ENCODE measurements at places on chromosomes 2 and 18.

DNA sequence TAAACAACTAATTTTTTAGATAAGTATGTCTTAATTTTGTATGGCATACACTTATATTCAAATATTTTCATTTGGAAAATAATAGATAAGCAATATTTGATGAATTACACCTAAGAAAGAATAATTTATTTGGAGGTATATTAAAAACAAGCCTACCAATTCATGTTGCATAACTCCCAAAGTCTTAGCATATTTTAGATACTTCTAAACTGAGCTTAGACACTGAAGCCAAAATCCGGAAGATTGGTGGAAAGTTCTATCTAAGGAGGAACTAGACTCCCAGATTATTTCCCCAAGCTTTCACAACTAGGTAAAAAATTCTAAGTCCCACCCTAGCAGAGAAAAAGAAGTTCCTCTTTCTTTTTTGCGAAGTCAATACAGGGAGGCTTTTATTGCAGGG, 221.0 kb upstream of the MMADHC start:
- DNase-seq, result no peak

GRCh38 chr2:75552222-75552621, 8.5 kb downstream of the EVA1A start:
- DNase-seq, result no peak

- no peak for DNase-seq
Observed at GRCh38 chr2:96860065-96861029, 2.5 kb upstream of the ANKRD39 start.

GRCh38 chr2:147198651-147199171, 646.1 kb upstream of the ACVR2A start:
- no peak for DNase-seq

DNA sequence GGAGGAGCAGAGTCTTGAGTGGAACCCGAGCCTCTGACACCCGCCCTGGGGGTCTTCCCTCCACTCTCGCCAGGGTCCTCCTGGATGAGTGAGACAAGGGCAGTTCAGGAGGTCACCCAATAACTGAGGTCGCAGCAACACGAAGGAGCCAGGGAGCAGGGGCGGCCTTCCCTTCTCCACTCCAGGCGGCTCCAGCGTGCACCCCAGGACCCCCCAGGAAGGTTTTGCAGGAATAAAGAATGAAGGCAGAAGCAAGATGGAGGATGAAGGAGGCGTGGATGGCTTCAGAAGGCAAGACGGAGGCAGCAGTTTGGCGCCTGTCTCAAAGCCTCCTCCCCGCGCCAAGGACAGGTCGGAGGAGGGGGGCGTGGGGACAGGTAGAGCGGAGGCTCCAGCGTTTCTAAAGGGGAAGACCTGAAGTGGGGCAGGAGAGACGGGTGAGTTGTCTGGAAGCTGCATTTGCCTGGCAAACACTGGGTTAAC, 579 bp upstream of the ITM2C start:
- no peak for DNase-seq

DNA sequence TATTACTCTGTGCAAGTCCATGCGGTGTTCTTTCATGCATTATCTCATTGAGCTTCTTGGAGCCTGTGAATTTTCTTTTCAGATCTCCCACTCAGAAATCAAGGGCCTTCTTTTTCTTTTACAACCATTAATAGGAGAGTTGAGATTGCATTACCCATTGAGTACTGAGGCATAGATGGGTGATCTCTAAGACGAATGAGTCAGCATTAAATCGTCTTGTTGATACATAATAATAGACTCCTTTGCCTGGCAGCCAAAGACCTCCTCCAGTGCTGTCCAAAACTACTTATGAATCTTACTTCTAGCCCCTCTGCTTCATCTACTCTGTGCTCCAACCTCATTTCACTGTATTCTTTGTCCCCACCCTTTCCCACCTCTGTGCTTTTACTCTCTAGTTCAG, 180.5 kb downstream of the AGPS start:
- no peak for DNase-seq

- no peak for DNase-seq
Observed at GRCh38 chr18:3121259-3121658, 98.5 kb downstream of the MYOM1 start.

GRCh38 chr2:207352978-207353671, 176.6 kb upstream of the CREB1 start:
- DNase-seq, result no peak

DNA sequence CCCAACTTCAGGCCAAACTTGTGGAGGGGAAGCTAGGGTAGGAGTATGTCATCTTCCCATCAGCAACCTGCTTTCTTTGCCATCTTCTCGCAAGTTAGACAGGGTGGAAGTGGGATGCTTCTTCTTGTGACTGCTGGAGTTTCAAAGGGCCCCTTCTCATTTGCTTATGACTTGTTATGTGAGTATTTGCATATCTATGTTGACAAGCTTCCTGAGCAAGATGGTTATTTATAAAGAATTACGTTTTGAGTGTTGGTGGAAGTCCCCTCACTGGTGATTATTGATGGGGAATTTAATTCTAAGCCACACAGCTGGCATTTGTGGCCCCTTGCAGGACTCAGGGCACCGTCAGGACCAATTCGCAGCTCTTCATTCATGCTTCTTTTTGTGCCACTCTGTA, 791.0 kb downstream of the LRRTM4 start:
- DNase-seq, result no peak

DNA sequence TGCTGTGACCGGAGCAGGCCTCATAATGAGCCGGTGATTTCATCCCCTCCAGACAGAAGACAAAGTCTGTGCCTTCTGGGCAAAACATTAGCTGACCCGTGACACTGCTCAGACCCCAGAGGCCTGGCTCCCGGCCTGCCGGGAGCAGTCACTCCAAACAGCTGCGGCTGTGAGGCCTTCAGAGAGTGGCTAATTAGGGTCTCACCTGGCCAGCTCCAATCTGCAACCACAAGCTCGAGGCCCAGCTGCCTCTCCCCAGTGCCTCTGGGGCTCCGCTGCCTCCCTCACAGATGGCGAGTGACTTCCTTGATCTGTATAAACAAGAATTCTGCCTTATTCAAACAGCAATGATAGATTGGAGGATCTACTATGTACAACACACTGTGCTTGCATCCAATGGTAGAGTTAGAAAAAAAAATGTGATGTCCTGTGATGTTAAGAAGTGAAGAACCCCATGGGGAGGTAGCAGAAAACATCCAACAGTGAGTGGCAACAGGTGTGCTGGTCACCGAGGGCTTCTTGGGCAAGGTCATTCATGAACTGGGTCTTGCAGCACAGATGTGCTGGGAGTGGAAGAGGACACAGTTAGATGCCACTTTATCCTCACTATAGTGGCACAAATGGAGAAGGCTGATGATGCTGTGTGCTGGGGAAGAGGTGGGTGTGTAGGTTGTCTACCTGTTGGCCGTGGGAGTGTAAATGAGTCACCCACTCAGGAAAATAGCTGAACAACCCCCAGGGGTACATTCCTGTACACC, 98.2 kb upstream of the ASAP2 start:
- DNase-seq, result peak; percentile 37

GRCh38 chr2:29097569-29097968, 17.6 kb upstream of the CLIP4 start:
- DNase-seq, result no peak

- no peak for DNase-seq
Observed at GRCh38 chr2:164953279-164953678, 2.0 kb downstream of the SLC38A11 start.

- DNase-seq, result no peak
Observed at GRCh38 chr2:36993841-36994620, 27.7 kb upstream of the STRN start.

- DNase-seq, result no peak
Observed at GRCh38 chr2:223203971-223204929, 152.3 kb downstream of the KCNE4 start.

DNA sequence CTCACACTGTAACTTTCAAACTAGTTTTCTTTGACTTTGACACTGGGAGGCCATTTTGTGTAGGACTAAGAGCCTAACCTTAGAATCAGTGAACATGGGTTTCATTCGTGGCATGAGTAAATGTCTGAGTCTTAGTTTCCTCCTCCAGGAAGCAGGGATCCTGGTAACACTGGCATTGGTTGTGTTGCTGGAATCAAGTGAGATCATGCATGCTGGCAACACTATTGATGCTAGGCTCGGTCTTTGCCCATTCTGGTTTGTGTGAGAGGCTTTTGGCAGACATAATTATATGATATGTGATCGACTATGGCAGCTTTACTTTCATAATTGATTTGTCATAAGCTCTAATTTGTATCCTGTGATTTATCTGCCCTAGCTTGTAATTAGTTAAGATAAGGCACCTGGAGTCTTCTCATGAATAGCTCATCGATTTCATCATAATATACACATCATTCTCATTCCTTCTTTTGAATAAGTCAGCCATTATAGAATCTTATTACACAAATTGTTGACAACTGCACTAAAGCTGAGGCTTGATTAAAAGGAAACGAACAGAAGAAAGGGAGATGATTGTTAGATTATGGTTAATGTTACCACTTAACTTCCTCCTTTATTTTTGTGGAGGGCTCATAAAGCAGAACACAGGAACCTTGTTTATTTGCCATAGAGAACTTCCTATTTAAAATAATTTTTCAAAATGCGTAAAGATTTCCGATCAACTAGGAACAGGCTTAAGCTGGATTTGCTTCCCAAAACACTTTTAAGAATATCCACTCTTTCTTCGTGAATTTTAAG, 12.6 kb downstream of the PPP1R1C start:
- peak; percentile 93 for DNase-seq

- DNase-seq, result peak; percentile 72
Observed at GRCh38 chr18:74804677-74805076, 207.0 kb downstream of the ZNF407 start.

DNA sequence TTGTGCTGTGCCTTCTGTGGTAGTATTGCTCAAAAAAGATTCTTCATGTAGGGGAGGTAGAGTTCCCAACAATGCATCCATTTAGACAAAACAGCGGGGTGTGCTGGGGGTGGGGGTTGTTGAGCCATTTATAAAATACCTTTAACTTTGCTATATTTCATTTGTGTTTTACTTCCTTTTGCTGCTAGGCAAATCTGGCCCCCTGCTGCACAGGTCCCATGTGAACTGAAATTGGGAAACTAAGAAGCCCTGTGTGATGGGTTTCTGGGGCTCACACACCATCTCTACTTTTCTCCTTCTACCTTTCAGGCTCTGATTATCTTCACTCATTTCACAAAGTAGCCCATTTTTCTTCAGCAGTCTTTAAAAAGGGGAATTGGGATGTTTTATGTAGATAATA, 52.7 kb upstream of the ITGA4 start:
- no peak for DNase-seq

- no peak for DNase-seq
Observed at GRCh38 chr2:126317790-126318431, 338.0 kb upstream of the GYPC start.

DNA sequence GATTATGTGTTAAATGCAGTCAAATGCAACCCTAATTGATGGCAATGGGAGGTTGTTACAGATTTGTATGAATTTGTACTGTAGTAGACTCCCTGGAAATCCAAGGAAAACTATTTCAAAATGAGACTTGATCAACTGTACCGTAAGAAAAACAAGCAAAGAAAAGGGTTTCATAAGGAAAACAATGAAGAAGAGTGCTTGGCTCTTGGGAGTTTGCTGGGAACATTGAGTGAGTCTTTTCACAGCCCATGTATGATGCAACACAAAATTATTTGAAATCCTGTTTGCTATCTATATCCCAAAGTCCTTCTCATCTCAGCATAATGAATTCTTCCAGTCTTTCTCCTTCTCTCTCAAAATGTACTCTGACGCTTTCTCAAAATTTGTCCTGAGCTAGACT, 67.0 kb upstream of the OSR1 start:
- no peak for DNase-seq

- no peak for DNase-seq
Observed at GRCh38 chr18:77079088-77079487, 53.5 kb downstream of the MBP start.

- no peak for DNase-seq
Observed at GRCh38 chr18:55524353-55525073, 63.5 kb downstream of the TCF4 start.

DNA sequence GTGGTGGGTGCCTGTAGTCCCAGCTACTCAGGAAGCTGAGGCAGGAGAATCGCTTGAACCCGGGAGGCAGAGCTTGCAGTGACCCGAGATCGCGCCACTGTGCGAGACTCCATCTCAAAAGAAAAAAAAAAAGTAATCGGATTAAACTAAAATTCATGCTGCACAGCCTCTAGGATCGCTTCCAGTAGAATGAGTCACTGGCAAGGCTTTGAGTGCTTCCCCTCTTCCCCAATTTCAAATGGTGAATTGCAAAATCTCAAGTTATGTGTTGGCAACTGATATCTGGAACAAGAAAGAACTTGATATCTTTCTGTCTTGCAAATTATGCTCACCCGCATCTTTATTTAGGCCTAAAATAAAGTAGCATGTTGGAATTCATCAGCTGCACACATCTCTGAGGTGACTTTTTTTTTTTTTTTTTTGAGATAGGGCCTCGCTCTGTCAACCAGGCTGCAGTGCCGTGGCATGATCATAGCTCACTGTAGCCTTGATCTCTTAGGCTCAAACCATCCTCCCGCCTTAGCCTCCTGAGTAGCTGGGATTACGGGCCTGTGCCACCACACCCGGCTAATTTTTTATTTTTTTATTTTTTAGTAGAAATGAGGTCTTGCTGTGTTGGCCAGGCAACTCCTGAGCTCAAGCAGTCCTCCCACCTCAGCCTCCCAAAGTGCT, 12.7 kb downstream of the TTC39C start:
- DNase-seq, result no peak

GRCh38 chr2:138060301-138060635, 96.0 kb downstream of the HNMT start:
- no peak for DNase-seq

GRCh38 chr2:200329798-200330197, 23.3 kb downstream of the SPATS2L start:
- DNase-seq, result no peak
